ENCODE measurements at places on chromosomes 11 and 22.

- no peak for DNase-seq
These were observed 1.7 kb upstream of the FDX1 start for GRCh38 chr11:110428040-110428439.

DNA sequence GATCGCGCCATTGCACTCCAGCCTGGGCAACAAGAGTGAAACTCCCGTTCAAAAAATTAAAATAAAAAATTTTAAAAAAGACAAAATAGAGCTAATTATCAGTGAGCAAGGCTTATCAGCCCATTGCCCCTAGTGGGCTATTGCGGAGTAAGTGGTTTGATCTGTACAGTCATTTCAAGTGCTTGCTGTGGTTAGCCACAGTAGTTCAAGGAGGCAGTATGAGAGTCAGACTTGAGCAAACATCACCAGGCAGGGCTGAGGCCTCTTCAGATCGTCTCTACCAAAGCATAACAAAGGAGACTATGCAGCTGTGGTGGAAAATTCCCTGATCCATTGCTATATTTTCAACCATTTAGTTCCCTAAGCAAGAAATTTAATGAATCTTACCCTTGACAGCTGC is 4.3 kb upstream of the SBF2 start:
- no peak for DNase-seq

- no peak for DNase-seq
These were observed 91.8 kb upstream of the CD44 start for GRCh38 chr11:35047179-35047578.

GRCh38 chr11:131248588-131248987 is 121.8 kb upstream of the NTM start:
- DNase-seq = no peak

GRCh38 chr11:119381181-119381988 is at the start of gene USP2:
Gene USP2, minus strand, starts transcription at chr11:119381690. Its CDS starts 8,210 bp downstream, at chr11:119373480.
- DNase-seq = peak; percentile 98

DNA sequence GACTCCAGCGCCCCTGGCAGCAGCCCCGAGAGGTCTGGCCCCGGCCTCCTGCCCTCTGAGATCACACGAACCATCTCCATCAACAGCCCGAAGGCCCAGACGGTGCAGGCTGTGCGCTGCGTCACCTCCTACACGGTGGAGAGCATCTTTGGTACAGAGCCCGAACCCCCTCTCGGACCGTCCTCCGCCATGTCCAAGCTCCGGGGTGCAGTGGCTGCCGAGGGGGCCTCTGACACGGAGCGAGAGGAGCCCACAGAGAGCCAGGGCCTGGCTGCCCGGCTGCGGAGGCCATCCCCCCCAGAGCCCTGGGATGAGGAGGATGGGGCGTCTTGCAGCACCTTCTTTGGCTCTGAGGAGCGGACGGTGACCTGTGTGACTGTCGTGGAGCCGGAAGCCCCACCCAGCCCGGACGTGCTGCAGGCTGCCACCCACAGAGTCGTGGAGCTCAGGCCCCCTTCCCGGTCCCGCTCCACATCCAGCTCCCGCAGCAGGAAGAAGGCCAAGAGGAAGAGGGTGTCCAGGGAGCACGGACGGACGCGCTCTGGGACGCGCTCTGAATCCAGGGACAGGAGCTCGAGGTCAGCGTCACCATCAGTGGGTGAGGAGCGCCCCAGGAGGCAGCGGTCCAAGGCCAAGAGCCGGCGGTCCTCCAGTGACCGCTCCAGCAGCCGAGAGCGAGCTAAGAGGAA is 7.6 kb downstream of the IRF7 start:
- no peak for DNase-seq

- DNase-seq = no peak
These were observed 2.0 kb downstream of the SYNGR1 start for GRCh38 chr22:39351689-39352214.

DNA sequence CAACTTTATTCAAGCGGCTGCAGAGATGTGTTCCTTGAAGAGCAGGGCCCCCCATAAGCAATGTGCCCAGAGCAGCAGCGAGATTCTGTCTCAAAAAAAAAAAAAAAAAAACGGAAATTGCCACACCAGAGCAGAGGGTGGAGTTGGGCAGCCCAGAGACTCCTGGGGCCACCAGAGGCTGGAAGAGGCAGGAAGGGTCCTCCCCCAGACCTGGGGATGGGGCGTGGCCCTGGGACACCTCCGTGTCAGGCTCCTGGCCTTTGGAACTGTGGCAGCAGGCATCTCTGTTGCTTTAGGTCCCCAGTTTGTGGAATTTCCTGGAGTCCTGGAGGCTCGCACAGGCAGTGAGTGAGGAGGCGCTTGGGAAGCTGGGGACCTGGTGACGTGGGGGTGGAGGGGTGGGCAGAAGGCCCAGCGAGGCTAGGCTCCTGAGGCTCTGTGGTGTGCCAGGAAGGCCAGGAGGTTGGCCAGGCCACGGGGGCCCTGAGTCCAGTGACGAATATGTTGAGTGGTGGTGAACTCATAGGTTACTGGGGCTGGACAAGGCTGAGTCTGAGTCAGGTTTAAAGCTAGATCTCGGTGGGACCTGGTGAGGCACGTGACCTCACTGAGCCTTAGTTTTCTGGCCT is 735.6 kb downstream of the BRD1 start:
- DNase-seq = no peak

- DNase-seq = no peak
These were observed 999.6 kb downstream of the BRD1 start for GRCh38 chr22:48827904-48828555.

- no peak for DNase-seq
These were observed 621 bp downstream of the TSPO start for GRCh38 chr22:43152003-43152356.

- no peak for DNase-seq
These were observed 35.0 kb downstream of the ZC3H12C start for GRCh38 chr11:110128161-110128560.

DNA sequence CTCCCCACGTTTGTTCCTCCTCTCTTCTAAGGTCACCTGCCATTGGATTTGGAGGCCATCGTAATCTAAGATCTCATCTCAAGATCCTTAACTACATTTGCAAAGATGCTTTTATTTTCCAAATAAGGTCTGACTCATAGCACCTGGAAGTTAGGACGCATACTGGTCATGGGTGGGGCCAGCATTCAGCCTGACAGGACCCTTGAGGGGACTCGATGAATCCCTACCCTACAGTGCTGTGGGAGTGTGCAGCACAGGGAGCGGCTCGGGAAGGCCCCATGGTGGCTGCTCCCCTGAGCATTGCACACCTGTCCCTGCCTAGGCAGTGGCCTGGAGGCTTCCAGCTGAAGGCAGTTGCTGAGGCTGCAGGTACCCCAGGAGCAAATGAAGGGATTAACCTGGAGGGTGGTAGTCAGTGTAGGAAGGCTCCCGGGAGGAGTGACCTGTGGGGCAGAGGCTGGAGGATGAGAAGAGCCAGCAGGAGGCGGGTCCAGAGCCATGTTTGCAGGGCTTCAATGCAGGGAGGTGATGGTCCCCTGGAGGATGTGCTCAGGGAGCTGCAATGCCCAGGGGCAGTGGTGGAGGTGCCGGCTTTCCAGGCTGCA is 362.2 kb downstream of the CTTN start:
- DNase-seq = no peak

GRCh38 chr11:103215812-103216211 is 106.6 kb downstream of the DYNC2H1 start:
- no peak for DNase-seq

DNA sequence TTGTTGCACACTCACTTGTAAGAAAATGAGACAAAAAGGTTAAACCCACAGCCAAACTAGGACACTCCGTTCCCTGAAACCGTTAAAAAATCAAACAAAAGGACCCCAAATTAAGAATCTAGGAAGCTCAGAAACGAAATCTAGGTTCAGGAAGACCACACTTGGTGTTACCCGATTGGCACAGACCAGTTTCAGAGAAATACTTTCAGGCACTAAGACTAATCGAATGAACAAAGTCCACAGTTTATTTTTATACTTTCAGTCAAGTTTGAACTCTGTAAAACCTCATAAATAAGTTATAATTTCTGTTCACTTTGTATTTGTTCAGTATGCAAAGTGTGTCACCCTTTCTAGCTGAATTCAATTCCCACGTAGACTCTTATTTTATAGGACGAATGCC is 38.8 kb upstream of the TTC12 start:
- DNase-seq = no peak

DNA sequence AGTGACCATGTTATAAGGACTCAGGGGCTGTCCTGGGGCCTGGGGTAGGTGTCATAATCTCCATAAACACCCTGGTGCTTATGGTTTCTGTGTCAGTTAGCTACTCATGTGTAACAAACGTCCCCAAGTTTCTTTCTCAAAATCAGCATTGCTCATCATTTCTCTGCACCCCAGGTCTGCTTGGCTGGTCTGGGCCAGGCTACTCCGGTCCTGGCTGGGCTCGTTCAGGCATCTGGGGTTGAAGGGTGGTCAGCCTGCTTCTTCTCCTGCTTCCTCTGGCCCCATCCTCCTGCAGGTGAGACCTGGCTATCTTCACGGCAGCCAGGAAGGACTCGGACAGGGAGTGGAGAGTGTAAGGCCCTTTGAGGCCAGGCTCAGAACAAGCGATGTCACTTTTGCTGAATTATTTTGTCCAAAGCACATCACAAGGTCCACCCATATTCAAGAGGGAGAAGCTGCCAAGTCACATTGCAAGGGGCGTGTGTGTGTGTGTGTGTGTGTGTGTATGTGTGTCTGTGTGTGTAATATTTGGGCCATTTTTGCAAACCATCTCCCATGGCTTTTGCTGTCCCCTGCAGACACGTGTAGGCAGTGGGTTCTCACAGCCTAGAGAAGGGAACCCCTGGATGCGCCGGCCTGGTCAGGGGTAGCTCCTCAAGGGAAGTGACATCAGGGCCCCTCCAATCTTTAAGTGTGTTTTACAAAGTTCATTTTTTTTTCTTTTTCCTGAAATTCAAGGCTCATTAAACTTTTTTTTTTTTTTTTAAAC is 535.8 kb downstream of the TBC1D22A start:
- no peak for DNase-seq

- DNase-seq = no peak
These were observed 5.4 kb upstream of the MMP8 start for GRCh38 chr11:102729849-102730815.

DNA sequence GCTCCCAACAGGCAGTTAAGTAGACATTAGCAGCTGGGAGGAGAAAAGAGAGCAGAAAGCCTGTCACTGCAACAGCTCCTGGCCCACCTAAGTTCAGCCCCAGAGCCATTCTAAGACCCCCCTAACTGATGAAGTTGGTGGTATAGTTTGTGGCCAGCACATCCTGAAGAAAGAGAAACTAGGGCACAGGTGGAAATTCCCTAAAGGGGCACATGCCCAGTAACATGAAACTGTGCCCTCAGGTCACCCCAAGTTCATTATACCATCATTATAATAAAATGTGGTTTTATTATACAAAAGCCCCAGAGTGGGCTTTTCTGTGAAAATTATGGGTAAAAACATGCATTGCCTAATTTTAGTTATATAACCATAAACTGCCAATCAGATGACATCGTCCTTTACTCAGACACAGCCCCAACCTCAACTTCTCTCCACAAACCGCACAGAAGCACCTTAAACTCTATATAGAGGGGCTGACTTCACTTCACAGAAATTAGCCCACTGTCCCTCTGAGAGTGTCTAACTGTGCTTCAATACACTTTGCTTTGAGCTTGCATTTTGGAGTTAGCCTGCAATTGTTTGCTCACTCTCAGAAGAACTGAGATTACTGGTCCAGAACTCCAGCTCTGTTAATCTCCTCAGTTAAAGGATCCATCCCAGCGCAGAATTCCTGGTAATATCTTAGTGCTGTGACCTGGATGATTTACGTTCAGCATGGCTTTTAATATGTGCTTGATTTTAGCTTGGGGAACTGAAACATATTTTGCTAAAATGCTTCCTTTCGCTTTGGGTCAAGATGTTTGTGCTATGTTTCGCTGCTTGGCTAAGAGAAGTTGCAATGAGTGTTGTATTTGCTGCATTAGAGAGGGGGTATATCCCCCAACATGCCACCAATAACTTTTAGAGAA is 1.8 kb upstream of the APOL3 start:
- DNase-seq = no peak

- DNase-seq = peak; percentile 28
These were observed 435.1 kb upstream of the DDI1 start for GRCh38 chr11:103601225-103601846.

GRCh38 chr11:41872426-41872825 is 413.0 kb upstream of the LRRC4C start:
- DNase-seq = no peak

GRCh38 chr11:86278226-86278625 is 23.8 kb upstream of the HIKESHI start:
- no peak for DNase-seq

Data from right hindlimb (tissue), 1 donor.